Fibroblast of skin of left biceps (primary cell): ENCODE measurements at places on chromosomes 6 and 20.

GRCh38 chr6:139490482-139490881, 116.0 kb upstream of the CITED2 start:
- no peak for DNase-seq

DNA sequence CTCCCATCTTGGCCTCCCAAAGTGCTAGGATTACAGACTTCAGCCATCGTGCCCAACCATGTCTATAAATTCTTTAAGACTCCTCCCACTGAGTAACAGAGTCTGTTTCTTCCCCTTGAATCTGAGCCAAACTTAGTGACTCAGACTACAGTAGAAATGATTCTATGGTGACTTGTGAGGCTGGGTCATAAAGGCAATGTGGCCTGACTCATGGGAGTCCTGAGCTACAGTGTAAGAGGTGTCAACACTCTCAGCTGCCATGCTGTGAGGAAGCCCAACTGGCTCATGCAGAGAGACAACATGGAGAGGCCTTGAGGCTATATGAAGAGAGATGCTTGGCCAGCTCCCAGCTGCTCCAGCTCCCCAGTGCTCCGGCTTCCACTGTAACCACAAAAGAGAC, 5.2 kb upstream of the NRSN2 start:
- DNase-seq, result no peak

DNA sequence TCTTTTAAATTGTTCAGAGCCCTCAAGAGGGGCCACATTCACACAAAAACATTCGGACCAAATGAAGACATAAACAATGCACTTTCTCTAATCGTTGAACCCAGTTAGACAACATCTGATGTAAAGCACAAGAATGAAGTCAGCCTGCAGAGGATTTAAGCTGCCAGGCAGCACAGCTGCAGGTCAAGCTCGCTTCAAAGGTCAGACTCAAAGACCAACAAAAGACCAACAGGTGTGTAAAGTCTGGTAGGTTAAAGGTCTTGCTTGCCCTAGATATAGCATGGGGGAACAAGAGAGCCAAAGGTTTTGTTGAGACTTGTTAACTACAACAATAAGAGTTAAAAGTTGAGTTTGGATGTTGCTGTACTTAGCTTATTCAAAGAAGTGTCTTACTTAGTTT, 26.7 kb upstream of the MYLIP start:
- no peak for DNase-seq

DNA sequence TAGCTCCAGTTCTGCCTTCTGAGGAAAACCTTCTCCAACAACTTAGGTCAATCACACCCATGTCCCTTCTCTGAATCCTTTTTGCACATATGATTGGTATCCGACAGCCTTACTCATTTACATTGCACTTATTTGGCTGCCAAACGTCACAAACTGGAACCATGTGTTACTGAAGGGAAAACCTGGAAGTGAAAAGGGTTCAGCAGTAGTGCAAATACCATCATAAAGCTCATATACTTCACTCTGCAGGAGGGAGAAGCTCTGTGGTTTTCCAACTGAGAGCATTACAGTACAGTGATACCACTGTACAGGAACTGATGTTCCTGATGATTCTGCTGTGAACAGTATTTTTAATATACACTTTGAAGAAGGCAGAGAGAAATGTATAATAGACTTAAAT, 87.8 kb downstream of the SLC16A10 start:
- DNase-seq, result peak; percentile 64

DNA sequence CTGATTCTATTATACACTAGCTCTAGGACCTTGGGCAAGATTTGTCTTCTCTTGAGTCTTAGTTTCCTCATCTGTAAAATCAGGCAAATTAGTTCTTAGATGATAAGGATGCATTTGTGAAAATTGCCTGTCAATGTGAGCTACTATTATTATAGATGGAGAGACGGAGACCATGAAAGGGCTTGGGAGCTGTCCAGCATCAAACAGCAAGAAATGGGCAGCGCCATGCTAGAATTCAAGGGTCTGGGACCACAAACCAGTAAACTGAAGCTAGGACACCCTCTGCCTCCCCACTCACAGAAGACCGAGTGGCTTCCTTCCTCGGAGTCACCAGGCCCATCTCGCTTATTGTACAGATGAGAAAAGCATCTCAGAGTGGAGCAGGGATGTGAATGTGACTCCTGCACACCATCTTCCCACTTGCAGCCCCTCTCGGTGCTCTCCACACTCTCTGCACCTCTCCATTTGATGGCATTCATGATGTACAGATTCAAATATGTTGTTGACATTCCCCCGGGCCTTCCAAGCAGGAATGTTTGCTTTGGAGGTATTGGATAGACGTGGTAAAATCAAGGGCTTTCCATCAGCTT, 24.1 kb upstream of the BPIFA3 start:
- DNase-seq, result no peak

- DNase-seq, result no peak
Observed at GRCh38 chr6:36413489-36414480, 26.3 kb upstream of the ETV7 start.

DNA sequence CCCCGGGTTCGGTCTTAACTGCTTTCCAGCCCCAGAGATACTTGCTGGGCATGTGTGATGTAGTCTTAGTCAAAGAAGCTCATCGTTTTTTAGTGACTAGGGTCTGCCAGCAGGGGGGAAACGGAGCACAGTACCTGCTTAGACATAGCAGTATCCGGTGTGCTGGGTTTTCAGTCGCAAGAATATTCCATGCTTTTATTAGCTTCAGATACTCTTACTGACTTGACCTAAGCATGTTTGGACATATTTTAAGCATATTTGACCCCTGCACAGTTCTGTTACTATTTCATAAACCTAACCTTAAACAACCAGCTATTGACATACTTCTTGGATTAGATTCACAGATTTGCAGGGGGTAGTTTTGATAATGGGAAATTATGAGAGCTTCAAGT, 3.0 kb downstream of the E2F3 start:
- DNase-seq, result peak; percentile 40

- DNase-seq, result no peak
Observed at GRCh38 chr20:23178806-23179205, 92.7 kb upstream of the CD93 start.

DNA sequence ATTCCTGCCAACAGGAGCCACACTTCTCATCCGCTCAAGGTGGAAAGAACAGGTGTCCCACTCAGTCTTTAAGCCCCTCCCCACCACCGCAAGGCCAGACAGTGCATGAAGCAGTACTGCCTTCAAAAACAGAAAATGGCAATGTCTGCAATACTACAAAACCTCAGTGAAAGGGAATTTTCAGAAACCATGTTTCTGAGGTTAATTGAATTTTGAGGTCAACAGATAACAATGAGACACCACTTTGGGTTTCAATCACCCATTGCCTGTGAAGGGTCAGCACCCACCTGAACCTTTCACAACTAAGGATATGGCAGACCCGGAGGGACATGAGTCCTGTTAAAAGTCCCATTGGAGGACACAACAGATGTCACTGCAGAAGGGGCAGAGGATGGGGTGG, 13.0 kb downstream of the ZC3H12D start:
- no peak for DNase-seq

DNA sequence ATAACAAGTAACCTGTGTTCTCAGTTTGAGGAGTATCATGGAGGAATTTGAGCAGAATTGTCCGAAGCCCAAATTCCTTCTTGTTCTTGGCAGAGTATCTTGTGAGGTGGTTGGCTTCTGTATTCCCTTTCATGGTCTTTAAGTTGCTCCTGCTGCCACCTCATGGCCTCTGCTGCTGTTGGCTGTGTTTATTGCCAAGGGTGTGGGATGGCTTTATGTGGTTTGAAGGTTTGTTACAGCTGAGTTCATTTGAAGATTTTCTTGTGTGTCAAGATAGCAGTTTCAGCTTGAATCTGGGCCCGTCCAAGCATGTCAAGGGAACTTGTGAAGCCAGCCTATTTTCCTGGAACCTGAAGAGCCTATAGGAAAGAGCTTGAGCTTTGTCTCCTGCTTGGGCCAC, 20.2 kb upstream of the TTK start:
- DNase-seq, result no peak

DNA sequence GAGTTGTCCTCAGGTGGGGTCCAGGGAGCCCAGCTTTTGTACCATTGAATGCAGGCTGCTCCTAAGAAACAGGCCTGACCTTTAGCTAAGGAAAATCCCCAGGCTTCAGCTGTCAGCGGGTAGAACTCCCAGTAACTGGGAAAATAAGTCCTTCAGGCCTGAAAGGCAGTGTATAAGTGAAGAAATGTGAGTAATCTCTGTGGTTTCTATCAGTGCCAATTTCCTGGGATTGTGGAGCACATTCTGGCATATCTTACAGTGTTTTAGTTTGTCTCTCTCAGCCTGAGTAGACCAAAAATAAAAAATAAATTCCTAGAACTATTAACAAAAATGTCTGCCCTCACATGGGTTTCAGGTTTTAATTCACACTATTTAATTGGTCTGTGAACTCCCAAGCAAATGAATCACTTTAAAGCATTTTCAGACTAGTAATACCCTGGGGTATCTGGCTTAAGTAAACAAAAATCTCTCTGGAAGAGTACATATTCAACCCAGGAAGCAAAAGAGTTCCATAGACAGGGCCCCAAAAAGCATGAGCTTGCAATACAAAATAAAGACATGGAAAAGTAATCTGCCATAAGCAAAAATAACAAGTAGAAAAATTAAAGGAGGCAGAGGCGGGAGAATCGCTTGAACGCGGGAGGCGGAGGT, 566.2 kb upstream of the NOX3 start:
- peak; percentile 52 for DNase-seq

DNA sequence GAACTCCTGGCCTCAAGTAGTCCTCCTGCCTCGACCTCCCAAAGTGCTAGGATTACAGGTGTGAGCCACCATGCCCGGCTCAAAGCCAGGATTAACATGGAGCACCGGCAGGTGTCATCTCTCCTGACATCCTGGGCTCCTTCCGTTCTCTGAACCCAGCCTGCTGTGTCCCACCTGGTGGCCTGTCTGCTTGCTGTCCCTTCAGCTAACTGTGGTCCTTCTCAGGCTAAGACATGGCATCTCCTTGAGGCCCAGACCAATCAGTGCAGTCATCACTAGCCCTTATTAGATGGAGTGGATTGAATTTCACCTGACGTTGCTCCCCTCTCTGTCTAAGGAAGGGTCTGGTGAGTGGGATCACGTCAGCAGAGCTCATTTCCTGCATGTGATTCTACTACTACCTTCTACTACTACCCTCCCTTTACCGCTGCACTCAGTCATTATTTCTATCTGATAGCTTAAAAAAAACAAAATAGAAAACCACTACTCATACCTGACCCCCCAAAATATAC, 28.0 kb upstream of the SYNJ2 start:
- no peak for DNase-seq

DNA sequence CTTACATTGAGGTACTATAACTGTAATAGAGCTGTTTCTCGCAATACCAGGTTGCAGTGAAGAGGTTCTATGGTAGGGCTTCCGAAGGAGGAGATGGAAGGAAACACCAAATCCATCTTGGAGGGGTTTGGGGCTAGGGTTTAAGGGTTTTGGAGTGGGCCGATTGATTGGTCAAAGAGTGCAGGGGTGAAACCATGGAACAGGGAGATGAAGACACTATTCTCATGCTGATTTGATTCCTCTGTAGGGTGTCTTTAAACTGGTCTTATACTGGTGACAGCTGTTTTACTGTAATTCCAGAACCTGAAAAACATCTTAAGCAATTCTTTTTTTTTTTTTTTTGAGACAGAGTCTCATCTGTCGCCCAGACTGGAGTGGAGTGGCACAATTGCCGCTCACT, 7.8 kb downstream of the SMIM13 start:
- no peak for DNase-seq

DNA sequence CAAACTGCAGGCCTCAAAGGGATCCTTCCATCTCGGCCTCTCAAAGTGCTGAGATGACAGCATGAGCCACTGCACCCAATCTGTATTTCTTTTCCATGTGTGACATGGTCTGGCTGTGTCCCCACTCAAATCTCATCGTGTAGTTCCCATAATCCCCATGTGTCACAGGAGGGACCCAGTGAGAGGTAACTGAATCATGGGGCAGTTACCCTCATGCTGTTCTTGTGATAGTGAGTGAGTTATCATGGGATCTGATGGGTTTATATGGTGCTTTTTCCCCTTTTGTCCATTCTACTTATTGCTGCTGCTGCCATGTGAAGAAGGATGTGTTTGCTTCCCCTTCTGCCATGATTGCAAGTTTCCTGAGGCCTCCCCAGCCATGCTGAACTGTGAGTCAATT, 10.3 kb upstream of the BRPF3 start:
- DNase-seq, result no peak

DNA sequence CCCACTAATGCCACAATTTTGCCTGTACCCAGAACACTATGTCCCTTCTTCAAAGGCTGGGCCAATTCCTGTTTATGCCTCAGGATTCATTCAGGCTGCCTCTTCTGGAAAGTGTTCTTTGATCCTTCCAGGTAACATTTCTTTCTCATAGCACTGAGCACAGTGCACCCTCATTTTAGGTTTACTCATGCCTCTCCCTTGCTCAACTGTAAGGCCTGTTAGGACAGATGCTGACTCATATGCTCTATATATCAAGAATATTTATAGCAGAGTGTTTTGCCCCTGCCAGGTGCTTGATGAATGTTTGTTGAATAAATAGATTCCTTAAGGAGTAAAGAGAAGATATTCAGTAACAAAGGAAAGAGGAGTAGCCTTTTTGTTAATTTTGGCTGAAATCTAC, 263.9 kb downstream of the PHF3 start:
- DNase-seq, result no peak

DNA sequence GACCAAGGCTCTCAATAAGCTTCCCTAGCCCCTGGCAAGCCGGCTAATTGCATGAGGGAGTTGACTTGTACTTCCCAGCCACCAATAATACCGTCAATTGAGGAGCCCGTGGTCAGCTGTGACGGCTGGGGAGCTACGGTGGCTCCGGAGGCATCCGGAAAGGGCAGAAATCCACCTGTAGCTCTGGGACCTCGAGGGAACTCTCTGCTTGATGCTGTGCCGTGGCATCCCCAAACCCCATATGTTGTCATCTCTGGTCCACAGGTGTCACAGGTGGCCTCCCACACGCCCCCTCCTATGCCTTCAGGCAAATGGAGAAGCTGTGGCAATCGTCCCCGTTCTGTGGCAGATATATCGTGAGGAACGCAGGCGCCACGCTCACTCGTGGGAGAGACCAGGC, 5.5 kb upstream of the KCNQ2 start:
- DNase-seq, result no peak

DNA sequence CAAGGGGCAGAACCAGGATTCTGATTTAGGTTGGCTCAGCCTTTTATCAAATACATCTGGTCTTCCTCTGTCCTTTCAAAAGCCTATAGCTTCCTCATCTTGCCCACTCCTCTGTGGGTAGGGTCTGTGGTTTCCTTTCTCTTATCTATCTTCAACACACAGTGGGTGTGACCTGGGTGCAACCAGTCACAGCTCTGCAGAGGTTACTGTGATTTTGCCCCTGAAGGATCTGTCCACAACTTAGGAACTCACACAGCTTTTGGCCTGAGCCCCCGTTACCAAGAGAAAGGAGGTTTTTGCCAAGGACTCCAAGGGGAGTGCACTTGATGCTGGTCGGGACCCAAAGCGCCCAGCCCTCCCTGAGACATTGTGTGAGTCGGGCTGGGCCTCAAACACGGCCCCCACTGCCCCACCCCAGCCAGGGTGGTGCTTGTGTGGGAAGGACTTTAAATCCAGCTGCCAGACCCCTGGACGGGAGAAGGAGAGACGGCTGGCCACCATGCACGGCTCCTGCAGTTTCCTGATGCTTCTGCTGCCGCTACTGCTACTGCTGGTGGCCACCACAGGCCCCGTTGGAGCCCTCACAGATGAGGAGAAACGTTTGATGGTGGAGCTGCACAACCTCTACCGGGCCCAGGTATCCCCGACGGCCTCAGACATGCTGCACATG, at the start of gene PI16:
TSS of gene PI16 (plus strand) at position 477 of the 670 bp plus-strand sequence. CDS start at position 500, 23 bp downstream.
- DNase-seq, result no peak
